HL-60 (cell line): ENCODE measurements at places on chromosomes 12 and 14.

DNA sequence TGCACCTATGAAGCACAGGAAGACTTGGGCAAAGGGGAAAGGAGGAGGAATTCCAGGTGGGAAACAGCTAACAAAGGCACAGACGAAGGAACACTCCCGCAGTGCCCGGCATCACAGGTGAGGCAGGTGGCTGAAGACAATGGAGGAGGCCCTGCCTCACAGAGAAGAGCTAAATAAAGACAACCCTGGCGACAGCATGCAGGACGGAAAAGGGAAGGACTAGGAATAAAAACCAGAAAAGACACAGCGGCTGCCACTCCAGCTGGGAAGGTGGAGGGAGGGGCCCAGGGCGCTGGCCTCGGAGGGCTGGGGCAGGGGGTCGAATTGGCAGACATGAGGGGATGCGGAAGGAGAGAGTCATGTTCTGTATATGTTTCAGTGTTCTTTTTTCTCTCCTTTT lies 43.0 kb upstream of the ANO2 start:
- no peak for DNase-seq

GRCh38 chr12:116483959-116484750 lies 75.0 kb upstream of the MAP1LC3B2 start:
- no peak for DNase-seq

GRCh38 chr12:11667171-11667570 lies 17.7 kb downstream of the ETV6 start:
- DNase-seq, result peak; percentile 78

GRCh38 chr12:85130646-85131045 lies 94.5 kb downstream of the LRRIQ1 start:
- DNase-seq, result no peak

GRCh38 chr12:119671070-119671469 lies 3.1 kb downstream of the PRKAB1 start:
- no peak for DNase-seq

DNA sequence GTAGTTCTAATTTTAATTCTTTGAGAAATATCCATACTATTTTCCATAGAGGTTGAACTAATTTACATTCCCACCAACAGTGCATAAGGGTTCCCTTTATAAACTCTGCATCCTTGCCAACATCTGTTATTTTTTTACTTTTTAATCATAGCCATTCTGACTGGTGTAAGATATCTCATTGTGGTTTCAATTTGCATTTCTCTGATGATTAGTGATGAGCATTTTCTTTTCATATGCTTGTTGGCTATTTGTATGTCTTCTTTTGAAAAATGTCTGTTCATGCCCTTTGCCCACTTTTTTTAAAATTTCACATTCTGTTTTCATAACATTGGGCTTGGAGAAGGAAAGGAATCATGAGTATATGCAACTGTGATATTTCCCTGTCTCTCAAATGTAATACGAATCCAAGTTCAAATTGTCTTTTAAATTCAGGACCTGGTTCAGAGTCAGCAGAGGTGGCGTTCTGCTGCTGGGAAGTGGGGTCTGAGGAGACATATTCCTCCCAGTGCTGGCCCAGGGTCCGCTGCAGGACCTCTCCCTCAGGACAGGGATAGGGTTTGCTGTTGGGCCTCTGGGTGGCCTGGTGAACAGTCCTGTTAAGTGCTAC lies 81.2 kb upstream of the ETV6 start:
- DNase-seq, result no peak
